ENCODE measurements at places on chromosomes 3 and 15. TPM values are rescaled to one million over a fixed set of nuclear protein-coding genes. Genes with fewer than 3 reads are reported as not detected.

GRCh38 chr15:65163041-65163440 is 22.1 kb downstream of the CLPX start:
- DNase-seq, result peak; percentile 46

DNA sequence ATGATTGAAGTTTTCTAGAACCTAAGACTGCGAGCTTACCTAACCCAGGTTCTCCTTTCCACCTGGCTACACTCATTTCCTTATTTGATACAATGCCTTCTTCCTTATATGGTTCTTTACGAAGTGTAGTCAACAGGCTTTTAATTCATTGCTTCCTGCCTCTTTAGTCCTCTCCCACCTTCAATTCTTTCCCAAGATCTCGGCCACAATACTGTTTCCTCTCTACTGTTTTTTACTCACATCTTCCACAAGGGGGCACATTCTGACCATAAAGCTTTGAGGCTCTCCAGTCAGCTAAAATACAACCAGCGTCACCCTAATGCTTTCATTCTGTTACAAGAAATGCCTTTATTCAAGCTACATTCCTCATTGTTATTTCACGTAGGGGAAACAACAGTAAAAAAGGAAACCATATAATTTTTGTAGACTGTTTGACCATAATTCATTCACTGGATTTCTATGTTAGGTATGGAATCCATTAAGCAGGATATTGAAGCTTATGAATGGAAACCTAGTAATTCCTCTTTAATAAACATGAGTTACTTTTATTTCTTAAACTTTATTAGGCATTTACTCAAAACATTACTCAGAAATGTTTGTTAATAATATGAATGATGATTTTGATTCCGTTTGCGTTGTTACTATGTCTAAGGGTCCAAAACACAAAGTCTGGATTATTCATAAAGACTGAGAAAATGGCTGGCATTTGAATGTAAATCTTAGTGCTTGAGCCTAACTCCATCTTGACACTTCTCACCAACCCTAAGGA is 29.5 kb upstream of the VEPH1 start:
- peak; percentile 93 for DNase-seq

GRCh38 chr3:45367453-45367871 is 20.9 kb upstream of the LARS2 start:
- peak; percentile 81 for DNase-seq

- no peak for DNase-seq
These were observed 5.7 kb downstream of the RYK start for GRCh38 chr3:134244921-134245320.

GRCh38 chr3:11228041-11228440 is 44.2 kb upstream of the ATG7 start:
- peak; percentile 57 for DNase-seq

DNA sequence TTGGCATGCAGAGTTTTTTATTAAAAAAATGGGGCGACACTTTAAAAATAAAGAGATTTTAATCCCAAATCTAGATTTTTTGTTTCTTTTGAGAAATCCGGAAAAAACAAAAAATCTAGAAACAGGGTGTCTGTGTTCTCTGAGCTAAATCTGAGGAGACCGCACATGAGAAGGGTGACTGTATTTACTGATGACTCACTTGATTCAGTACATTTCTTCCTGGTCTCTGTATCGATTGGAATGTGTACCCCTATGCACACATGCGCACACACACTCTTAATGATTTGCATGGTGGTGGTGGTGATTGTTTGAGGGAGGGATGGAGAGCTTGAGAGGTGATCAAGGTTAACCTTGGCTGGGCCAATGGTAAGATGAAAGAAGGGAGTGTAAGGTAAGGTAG is 443.1 kb upstream of the THRB start:
- DNase-seq, result no peak

- DNase-seq, result peak; percentile 25
These were observed 165.4 kb downstream of the CTNNB1 start for GRCh38 chr3:41364736-41365135.

DNA sequence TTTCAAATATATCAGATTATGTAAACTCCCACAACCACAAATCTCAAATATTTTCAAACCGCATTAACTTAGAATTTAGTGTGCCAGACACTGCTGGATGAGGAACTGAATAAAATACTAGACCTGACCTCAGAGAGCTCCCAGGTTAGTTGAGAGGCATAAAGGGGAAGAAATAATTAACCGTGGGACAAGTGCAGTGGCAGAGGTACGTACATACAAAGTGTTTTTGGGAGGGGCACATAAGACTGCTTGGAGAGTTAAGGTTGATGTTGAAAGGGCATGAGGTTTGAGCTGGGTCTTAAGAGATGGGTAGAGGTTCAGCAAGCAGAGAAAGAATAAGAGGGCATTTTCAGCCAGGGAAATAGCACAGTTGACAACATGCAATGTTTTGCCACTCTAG is 17.2 kb downstream of the THUMPD3 start:
- DNase-seq, result no peak

GRCh38 chr3:13954741-13955483 is 75.0 kb upstream of the WNT7A start:
- no peak for DNase-seq

FOXB1 gene
- total RNA-seq, result not detected

CKMT1B gene
- not detected for total RNA-seq

GATM gene
- 0.89 TPM for total RNA-seq

LSAMP gene
- 4.5 TPM for total RNA-seq

ZPLD1 gene
- total RNA-seq, result 0.22 TPM

MKRN3 gene
- total RNA-seq, result 0.13 TPM

UBE3A gene
- total RNA-seq, result 58.8 TPM
